Gastrocnemius medialis (tissue), 4 donors: ENCODE measurements at places on chromosomes 11 and 22. TPM values are rescaled to one million over a fixed set of nuclear protein-coding genes. Genes with fewer than 3 reads are reported as not detected.

DRICH1 gene
- total RNA-seq = not detected

CRYBA4 gene
- total RNA-seq = not detected

ARHGAP8 gene
- total RNA-seq = not detected

SERHL2 gene
- not detected for total RNA-seq

C11orf52 gene
- 17.1 TPM for total RNA-seq

OR2AG2 gene
- total RNA-seq = not detected

OR51B5 gene
- total RNA-seq = not detected

PPP1R14B gene
- 444 TPM for total RNA-seq

GAL gene
- not detected for total RNA-seq

APOL5 gene
- not detected for total RNA-seq

MAPK12 gene
- 244 TPM for total RNA-seq

ASCL2 gene
- total RNA-seq = not detected

TEX12 gene
- total RNA-seq = 2.1 TPM

- H3K4me3 ChIP-seq = peak overlapping the region; percentile 69
- peaks cover 43% of the 10 kb centered on the region for H3K36me3 ChIP-seq
- peak overlapping the region; percentile 91 for H3K27ac ChIP-seq
- H3K4me1 ChIP-seq = peaks cover 28% of the 10 kb centered on the region
These were observed 747 bp downstream of the NXF1 start for GRCh38 chr11:62804310-62805075.

- H3K27ac ChIP-seq = no peak overlapping the region
- no peaks in the 10 kb centered on the region for H3K36me3 ChIP-seq
- H3K27me3 ChIP-seq = no peaks in the 10 kb centered on the region
- no peak for DNase-seq
These were observed 1220.2 kb downstream of the JRKL start for GRCh38 chr11:97610000-97610399.

GRCh38 chr11:72614381-72614780 lies 59.8 kb downstream of the PDE2A start:
- H3K27ac ChIP-seq = no peak overlapping the region
- no peak overlapping the region for H3K4me3 ChIP-seq
- no peak for DNase-seq

GRCh38 chr11:113048820-113049768 lies 87.9 kb downstream of the NCAM1 start:
- H3K4me1 ChIP-seq = no peaks in the 10 kb centered on the region
- DNase-seq = no peak
- H3K4me3 ChIP-seq = no peak overlapping the region
- no peak overlapping the region for H3K27ac ChIP-seq

- H3K4me1 ChIP-seq = peaks cover under 1% of the 10 kb centered on the region
- no peak overlapping the region for H3K27ac ChIP-seq
- DNase-seq = no peak
- H3K4me3 ChIP-seq = no peak overlapping the region
- no peaks in the 10 kb centered on the region for H3K36me3 ChIP-seq
These were observed 227.6 kb upstream of the CARD18 start for GRCh38 chr11:105367129-105367528.

GRCh38 chr11:93906486-93906885 lies 56.1 kb upstream of the VSTM5 start:
- H3K36me3 ChIP-seq = no peaks in the 10 kb centered on the region
- H3K27ac ChIP-seq = no peak overlapping the region
- no peak overlapping the region for H3K4me3 ChIP-seq
- no peaks in the 10 kb centered on the region for H3K27me3 ChIP-seq

GRCh38 chr11:110069158-110069737 lies 23.9 kb upstream of the ZC3H12C start:
- peaks cover 21% of the 10 kb centered on the region for H3K4me1 ChIP-seq
- DNase-seq = peak; percentile 91
- H3K27ac ChIP-seq = peak overlapping the region; percentile 85
- H3K36me3 ChIP-seq = no peaks in the 10 kb centered on the region
- no peaks in the 10 kb centered on the region for H3K27me3 ChIP-seq

DNA sequence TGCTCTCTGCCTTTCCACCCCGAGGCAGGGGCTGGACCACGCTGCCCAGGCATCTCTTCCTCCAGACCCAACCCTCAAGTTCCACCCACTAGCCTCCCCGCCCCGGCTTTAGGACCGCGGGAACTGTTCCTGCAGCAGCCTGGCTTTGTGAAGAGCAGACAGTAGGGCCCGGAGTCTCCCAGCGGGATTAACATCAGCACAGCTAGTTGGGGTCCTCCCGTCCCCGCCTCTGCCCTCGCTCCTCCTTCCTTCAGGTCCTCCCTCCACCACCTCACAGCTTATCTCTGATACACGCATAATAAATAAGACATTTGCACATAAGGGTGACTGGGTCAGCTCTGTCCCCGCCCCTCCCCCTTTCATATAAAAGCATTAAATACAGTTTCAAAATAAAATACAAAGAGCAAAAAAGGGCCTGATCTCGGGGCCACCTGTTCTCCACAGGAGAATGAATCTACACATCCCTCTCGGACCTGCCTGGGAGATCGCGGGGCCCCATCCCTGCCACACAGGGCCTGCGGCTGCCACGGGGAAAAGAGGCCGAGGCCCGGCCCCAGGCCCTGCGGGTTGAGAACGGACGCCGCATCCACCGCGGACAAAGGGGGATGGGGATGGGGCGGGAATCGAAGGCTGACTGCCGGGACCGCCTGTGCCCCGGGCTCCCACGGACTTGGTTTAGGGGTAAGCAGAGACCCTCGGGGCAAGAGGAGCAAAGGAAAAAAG lies 6.5 kb downstream of the ZFTA start:
- DNase-seq = peak; percentile 20
- no peak overlapping the region for H3K27ac ChIP-seq
- H3K36me3 ChIP-seq = no peaks in the 10 kb centered on the region
- peak overlapping the region; percentile 59 for H3K4me3 ChIP-seq
- H3K4me1 ChIP-seq = peaks cover 6% of the 10 kb centered on the region
- H3K27me3 ChIP-seq = no peaks in the 10 kb centered on the region

GRCh38 chr22:32596471-32596870 lies 121.9 kb downstream of the FBXO7 start:
- no peaks in the 10 kb centered on the region for H3K27me3 ChIP-seq
- H3K4me1 ChIP-seq = no peaks in the 10 kb centered on the region
- H3K4me3 ChIP-seq = no peak overlapping the region
- no peak for DNase-seq
- H3K36me3 ChIP-seq = no peaks in the 10 kb centered on the region
- no peak overlapping the region for H3K27ac ChIP-seq

DNA sequence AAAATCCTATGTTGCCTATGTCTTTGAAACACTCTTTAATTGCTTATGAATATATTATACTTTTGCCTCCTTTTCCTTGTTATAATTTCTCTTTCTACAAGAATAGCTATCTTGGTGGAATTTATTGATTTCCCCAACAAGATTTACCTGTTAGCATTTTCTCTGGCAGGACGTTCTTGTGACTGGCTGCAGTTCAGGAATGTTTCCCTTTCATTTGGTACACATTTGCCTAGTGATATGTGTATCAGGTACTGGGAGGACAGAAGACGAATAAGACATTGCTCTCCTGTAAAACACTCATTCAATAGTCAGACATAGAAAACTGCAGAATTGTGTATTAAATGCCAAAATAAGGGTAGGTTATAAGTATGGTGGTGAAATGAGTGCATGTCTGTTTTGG lies 279.9 kb downstream of the FAT3 start:
- no peaks in the 10 kb centered on the region for H3K4me1 ChIP-seq
- no peak for DNase-seq
- no peak overlapping the region for H3K27ac ChIP-seq

GRCh38 chr11:133347988-133348387 lies 184.3 kb downstream of the OPCML start:
- no peaks in the 10 kb centered on the region for H3K27me3 ChIP-seq
- no peak overlapping the region for H3K4me3 ChIP-seq
- H3K36me3 ChIP-seq = no peaks in the 10 kb centered on the region
- no peaks in the 10 kb centered on the region for H3K4me1 ChIP-seq
- H3K27ac ChIP-seq = no peak overlapping the region
- DNase-seq = no peak

GRCh38 chr11:69013009-69013951 lies at the start of gene MRGPRF:
Gene MRGPRF (minus strand): TSS chr11:69013246. CDS start chr11:69009901, 3,345 bp downstream.
- H3K36me3 ChIP-seq = no peaks in the 10 kb centered on the region
- peaks cover 57% of the 10 kb centered on the region for H3K27me3 ChIP-seq
- H3K4me3 ChIP-seq = peak within 1 kb of the TSS; percentile 44
- H3K27ac ChIP-seq = peak within 1 kb of the TSS; percentile 77

DNA sequence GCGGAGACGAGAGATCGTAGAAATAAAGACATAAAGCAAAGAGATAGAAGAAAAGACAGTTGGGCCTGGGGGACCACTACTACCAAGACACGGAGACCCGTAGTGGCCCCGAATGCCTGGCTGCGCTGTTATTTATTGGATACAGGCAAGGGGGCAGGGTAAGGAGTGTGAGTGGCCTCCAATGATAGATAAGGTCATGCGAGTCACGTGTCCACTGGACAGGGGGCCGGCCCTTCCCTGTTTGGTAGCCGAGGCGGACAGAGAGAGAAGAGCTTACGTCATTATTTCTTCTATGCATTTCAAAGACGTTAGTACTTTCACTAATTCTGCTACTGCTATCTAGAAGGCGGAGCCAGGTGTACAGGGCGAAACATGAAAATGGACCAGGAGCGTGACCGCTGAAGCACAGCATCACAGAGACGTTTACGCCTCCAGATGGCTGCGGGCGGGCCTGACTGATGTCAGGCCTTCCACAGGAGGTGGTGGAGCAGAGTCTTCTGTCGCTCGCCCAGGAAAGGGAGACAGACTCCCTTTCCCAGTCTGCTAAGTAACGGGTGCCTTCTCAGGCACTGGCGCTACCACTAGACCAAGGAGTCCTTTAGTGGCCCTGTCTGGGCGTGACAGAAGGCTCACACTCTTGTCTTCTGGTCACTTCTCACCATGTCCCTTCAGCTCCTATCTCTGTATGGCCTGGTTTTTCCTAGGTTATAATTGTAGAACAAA lies 24.8 kb downstream of the PPP6R2 start:
- DNase-seq = no peak
- no peak overlapping the region for H3K27ac ChIP-seq
- H3K4me3 ChIP-seq = no peak overlapping the region

- peaks cover 41% of the 10 kb centered on the region for H3K4me1 ChIP-seq
- H3K27ac ChIP-seq = peak overlapping the region; percentile 94
- peak overlapping the region; percentile 88 for H3K4me3 ChIP-seq
- peaks cover 21% of the 10 kb centered on the region for H3K36me3 ChIP-seq
- DNase-seq = no peak
These were observed 739 bp downstream of the ZMAT5 start for GRCh38 chr22:29765905-29766631.
